NCI-H446 (cell line): ENCODE measurements at places on chromosomes 7 and 10.
A peak's percentile ranks its signal among the peaks of the same experiment; 100 is the strongest.

DNA sequence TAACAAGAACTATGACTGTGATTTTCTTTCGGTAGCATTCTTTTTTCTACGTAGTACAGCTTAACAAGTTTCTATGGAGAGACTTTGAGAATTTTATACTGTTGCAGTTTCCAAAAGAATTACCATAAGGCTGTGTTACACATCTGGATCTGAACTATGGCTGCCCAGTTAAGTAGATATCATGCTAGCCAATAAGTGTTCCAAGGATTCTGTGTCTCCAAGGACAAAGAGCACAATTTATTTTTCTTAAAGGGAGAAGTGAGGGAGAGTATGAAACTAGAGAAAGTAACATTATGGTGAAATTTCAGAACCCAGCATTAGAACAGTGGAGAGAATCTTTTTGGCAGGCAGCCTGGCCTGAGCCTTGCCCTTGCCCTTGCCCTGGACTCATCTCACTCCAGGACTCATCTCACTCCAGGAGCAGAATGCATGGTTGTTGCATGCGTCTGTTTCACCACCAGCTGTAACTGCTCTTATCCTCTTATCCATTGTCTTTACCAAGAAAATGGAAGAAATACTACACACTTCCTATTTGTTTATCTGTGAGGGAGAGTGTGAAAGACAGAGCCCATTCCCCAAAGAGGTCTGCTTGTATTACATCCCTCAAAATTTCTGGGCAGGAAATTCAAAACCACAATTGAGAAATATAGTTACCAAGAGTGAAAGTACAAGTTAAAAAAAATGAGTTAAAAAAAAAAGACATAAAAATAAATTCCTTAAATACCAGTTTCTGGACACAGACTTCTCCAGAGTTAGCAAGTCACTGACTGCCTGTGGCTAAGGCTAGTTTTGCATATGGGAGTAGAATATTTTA is 1067.5 kb downstream of the NRG3 start:
- DNase-seq: no peak

GRCh38 chr7:1377111-1377909 is 82.0 kb downstream of the MICALL2 start:
- DNase-seq: no peak

- no peak for DNase-seq
Measured at GRCh38 chr7:38502289-38502688, 128.9 kb downstream of the AMPH start.

GRCh38 chr10:128432011-128432410 is 305.8 kb upstream of the MKI67 start:
- no peak for DNase-seq

DNA sequence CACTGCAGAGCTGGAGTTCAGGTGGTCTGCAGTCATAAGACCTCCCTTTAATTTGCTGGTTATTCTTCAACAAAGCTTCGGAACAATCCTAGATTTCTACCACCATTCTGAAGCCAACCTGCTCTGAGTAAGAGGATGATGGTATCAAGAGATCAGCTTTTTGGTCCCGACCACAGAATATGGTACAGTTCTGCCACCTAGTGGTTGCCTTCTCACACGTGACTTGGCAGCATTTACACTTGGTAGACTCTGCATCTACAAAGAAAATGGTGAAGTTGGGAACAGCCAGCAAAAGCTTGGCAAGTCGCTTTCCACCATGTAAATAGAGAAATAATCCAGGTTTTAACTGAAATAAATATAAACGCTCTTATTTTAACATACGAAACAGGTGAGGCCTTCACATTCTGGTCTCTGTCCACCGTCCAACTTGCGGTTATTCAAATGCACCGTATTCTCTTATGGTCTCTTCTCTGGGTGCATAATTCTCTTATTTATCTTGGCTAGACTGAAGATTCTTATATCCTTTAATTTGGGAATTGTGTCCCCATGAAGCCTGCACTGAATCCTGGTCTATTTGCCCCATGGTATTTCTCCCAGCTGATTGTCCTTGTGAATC is 173.9 kb upstream of the GRM3 start:
- peak; percentile 70 for DNase-seq

DNA sequence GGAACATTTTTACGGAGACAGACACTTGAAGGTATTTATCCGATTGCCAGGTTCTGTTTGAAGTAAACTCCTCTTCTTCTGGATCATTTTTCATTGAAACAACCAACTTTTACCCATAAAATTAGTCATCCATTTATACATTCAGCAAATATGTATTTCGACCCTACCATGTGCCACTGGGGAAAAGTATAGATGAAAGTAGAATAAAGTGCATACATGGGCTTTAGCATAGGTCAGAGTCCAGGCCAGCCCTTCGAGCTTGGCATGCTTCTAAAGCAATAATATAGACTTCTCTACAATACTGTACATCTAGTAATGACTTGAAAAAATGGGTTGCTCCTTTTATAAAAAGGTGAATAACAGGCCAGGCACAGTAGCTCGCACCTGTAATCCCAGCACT is 10.1 kb downstream of the SLC25A16 start:
- DNase-seq: no peak

DNA sequence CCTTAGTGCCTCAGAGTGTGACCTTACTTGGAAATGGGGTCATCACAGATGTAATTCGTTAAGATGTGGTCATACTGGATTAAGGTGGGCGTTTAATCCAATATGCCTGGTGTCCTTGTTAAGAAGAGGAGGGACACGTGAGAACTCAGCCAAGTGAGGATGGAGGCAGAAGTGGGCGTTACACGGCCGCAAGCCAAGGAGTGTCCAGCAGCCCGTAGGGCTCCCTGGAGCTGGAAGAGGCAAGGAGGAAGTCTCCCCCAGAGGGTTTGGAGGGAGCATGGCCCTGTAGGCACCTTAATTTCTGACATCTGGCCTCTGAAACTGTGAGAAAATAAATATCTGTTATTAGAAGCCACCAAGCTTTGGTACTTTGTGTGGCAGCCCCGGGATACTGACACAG is 21.3 kb downstream of the DOCK1 start:
- no peak for DNase-seq

DNA sequence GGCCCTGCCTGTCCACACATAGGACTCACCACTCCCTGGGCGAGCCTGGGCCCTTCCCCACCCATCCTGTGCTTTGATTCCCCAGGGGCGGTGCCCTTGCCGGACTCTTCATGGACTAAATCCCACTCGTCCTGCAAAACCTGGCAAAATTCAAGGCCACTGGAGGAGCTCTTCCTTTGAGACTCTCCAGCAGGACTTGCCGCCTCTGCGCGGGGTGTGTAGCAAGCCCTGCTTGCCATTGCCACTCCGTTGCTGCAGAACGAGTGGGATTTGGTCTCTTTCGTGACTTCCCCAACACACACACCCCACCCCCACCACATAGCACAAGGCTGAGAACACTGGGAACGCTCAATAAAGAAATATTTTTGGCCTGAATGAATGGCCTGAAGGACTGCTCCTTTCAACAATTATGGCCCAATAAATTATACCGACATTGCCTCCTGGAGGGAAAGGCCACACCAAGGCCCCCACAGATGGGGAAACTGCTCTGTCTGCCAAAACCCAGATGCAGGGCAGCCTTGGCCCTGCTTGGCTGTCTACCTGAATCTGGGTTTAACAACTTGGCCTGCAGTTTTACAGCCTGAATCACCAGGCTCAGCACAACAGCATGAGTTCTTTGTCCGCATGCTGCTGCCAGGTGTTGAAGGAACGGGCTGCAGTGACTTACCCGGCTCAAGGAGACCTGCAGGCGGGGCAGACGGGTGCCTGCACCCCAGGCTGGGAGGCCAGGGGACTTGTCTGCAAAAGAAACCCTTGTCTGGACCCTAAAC is 72.8 kb upstream of the KAT6B start:
- no peak for DNase-seq

GRCh38 chr10:103843854-103844570 is 11.4 kb downstream of the SH3PXD2A start:
- DNase-seq: no peak

DNA sequence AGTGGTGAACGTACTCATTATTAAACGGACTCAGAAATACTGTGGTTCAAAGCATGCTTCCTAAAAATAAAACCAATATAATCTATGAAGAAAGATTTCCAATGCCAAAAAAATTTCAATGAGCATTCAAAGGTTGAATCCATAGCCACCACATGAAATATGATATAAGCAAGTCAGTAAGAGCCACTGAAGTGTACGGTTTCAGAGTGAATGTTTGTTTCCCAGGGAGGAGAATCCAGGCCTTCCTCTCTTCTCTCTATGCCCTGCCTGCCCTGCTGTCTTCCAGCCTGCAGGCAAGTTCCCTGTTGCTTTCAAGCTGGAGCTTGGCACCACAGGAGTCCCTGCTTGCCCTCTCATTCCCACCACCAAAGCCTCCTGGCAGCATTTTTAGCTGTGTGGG is 1171.6 kb upstream of the C7orf33 start:
- DNase-seq: peak; percentile 21

- DNase-seq: no peak
Measured at GRCh38 chr7:35613150-35613549, 81.8 kb downstream of the HERPUD2 start.

GRCh38 chr10:20207653-20208052 is 391.4 kb downstream of the PLXDC2 start:
- no peak for DNase-seq

- no peak for DNase-seq
Measured at GRCh38 chr10:69902835-69903535, 101.3 kb downstream of the COL13A1 start.

DNA sequence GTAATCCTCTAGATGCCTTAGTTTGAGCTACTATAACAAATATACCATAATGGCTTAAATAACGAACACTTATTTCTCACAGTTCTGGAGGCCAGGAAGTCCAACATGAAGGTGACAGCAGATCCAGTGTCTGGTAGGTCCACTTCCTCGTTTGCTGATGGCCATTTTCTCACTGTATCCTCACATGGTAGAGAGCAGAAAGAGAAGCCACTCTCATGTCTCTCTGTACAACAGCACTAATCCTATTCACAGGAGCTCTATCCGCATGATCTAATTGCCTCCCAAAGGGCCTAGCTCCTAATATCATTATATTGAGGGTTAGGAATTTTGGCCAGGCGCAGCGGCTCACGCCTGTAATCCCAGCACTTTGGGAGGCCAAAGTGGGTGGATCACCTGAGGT is 10.2 kb downstream of the HIBADH start:
- DNase-seq: no peak

DNA sequence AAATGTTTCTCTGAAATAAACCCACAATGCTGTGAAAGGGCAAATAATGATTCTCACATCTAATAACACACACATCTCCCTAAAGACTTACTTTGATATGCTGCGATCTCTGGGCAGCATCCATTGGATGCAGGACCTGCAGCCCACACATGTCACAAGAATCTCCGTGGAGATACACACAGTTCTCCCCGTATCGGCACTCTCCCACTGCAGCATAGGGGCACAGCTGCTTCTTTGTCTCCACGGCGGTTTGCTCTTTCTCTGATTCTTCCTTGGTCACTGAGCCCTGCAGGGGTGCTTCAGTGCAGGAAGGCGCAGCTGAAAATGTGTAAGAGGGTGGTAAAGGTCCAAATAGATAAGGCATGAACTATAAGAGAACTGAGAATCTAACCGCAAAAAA is 20.4 kb downstream of the MKRN1 start:
- DNase-seq: no peak

- DNase-seq: no peak
Measured at GRCh38 chr10:5989756-5990155, 12.4 kb upstream of the IL15RA start.

GRCh38 chr10:117656385-117657367 is 114.1 kb downstream of the EMX2 start:
- DNase-seq: no peak

- no peak for DNase-seq
Measured at GRCh38 chr7:150507947-150508602, 6.6 kb upstream of the GIMAP7 start.

GRCh38 chr10:14074062-14074884 is 256.5 kb downstream of the FRMD4A start:
- peak; percentile 92 for DNase-seq

DNA sequence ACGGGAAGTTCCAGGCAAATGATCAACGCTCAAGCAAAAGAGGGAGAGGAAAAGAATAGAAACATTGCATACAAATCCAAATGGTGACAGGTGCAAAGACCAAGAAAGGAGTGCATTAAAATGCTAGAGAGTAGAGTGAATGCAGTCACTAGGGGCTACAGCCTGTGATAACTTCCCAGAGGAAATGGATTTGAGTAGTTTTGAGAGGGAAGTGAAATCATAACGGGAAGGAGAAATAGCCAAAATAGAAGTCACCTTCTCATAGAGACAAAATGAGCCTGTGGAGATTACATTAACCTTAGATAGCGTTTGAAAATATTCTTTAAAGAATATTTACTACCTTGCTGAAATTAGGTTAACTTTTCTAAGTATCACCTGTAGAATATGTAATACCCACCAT is 26.5 kb downstream of the NUP42 start:
- DNase-seq: no peak

DNA sequence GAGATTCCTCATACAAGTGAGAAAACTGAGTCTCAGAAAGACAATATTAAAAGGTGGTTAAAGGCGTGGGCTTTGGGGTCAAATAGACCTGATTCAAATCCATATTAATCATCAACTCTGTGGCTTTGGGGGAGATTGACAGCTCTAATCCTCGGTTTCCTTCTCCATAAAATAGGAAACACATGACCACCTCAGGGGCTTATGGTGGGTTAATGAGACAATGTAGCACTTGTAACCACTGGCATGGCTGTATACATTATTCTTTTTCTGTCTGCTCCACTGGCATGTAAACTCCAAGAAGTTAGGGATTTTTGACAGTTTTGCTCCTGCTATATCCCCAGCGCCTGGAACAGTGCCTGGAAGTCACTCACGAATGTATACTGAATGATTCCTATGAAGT is 120.8 kb upstream of the GAD2 start:
- DNase-seq: no peak

GRCh38 chr10:6068422-6068821 is 6.3 kb upstream of the IL2RA start:
- DNase-seq: no peak

GRCh38 chr10:22320591-22321155 is at the start of gene BMI1:
BMI1 (plus strand) TSS chr10:22321099; CDS start chr10:22326450, 5,351 bp downstream.
- DNase-seq: peak; percentile 84

DNA sequence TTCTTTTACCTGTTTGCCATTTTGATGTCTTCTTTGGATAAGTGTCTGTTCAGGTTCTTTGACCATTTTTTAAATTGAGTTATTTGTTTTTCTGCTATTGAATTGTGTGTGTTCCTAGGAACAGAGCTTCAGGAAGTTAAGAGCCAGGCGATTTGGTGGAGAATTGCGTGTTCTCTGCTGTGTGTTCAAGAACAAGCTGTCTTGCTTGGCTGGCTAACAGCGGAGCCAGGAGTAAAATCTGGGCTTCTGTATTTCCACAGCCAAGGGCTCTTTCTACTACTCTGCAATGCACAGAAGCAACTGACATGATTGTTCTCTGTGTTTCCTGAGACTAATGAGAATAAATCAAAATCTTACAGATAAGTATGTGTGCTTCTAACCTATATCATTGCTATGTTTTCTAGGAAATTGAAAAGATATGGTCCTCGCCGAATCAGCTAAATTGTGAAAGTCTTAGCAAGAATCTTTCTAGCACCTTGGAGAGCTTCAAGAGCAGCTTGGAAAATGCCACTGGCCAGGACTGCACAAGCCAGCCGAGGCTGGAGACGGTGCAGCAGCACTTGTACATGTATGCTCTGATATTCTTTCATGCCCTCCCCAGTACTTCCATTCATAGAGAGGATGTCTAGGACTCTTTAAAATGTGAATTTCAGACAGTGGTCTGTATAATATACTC is 124.2 kb downstream of the ABCA13 start:
- no peak for DNase-seq

- no peak for DNase-seq
Measured at GRCh38 chr10:29297678-29298077, 8.8 kb downstream of the LYZL1 start.

- DNase-seq: no peak
Measured at GRCh38 chr7:133650487-133651300, 397.8 kb downstream of the EXOC4 start.

GRCh38 chr7:3844540-3845151 is 543.6 kb downstream of the SDK1 start:
- DNase-seq: no peak
